Kidney epithelial cell (primary cell): ENCODE measurements at places on chromosomes 12 and 14.

GRCh38 chr12:25574761-25575160, 21.7 kb upstream of the LMNTD1 start:
- DNase-seq, result no peak

- no peak for DNase-seq
Observed at GRCh38 chr12:7782055-7782454, 7.1 kb upstream of the NANOG start.

GRCh38 chr12:120404271-120404670, 33.6 kb upstream of the COX6A1 start:
- DNase-seq, result no peak

GRCh38 chr12:119440803-119441360, 106.4 kb downstream of the CCDC60 start:
- DNase-seq, result no peak

DNA sequence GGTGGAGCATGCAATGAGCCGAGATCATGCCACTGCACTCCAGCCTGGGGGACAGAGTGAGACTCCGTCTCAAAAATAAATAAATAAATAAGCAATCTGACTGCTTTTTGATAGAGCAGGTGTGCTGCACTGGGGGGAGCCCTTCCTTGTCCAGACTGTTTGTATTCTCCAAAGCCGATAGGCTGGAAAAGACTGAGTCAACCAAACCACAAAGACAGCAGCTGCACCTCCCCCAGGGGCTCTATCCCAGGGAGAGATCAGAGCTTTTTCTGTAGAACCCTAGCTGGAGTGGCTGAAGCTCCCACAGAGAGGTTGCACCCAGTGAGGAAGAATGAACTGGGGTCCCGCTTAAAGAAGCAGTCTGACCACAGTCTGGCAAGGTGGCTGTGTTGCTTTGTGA, 45.8 kb upstream of the LALBA start:
- DNase-seq, result no peak

DNA sequence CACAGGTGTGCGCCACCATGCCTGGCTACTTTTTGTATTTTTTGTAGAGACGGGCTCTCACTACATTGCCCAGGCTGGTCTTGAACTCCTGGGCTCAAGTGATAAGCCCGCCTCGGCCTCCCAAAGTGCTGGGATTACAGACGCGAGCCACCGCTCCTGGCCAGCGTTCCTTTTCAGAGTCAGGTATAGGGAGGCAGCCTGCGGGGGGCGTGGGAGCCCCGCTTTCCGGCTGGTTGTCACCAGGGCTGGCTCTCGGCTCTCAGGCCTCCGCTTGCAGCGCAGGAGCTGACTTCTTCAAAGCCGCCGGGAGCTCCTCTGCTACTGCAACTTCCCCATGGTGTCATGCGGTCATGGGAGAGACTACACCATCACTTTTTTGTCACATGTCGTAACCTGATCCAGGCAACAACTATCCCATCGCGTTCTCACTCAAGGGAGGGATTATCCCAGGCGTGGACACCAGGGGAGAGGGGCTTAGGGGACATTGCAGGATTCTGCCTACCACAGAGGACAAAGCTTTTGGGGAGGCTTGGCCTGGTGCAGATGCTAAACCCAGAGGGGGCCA, 129.4 kb downstream of the SCARB1 start:
- DNase-seq, result no peak

GRCh38 chr14:61219673-61220072, 61.5 kb downstream of the TMEM30B start:
- no peak for DNase-seq

- no peak for DNase-seq
Observed at GRCh38 chr12:111404362-111405148, 1.2 kb upstream of the SH2B3 start.

- no peak for DNase-seq
Observed at GRCh38 chr12:71594214-71594948, 69.3 kb downstream of the ZFC3H1 start.

DNA sequence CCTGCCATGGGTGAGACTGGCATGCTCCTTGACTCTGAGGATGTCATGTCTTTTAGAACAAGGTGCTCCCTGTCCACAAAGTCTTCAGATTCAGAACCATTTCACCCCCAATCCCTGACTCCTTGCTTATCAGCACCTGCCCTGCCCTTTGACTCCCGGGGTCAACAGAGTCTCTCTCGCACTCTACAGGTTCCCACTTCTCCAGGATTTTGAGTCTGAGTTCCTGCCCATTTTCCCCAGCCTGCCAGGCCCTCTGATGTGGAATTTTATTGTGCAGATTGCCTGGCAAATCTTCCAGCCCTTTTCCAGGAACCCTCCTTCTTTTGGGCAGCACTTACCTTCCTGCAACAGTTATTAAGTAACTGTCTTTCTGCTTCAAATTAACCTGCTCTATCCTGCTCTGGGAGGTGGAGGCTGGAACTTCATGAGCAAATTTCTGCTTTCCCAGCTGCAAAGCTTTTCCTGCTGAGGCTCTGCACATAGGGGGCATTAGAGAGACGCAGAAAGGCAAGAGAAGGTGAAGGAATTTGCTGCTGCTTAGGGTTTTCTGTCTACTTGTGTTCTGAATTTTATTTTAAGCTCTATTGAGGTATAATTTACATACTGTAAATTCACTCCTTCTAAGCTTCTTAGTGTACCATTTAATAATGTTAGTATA, 259.1 kb downstream of the PCNX1 start:
- peak; percentile 35 for DNase-seq

DNA sequence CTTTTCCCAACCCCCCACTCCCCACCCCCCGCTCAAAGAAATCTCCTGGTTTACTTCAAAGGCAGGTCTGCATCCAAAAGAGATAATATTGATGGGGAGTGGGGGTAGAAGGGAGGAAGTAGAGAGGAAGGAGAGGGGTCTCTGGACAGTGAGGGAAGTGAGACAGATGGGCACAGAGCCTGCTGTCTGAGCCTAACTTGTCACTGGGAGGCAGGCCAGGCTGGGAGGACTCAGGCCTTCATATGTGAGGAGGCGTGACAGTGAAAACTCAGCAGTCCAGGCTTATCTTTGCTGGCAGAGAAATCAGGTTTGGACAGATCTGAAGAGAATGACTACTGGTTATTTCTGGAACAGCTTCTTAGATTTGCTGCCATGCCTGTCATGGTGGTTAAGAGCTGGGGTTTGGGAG, 192.3 kb downstream of the NUAK1 start:
- DNase-seq, result no peak

DNA sequence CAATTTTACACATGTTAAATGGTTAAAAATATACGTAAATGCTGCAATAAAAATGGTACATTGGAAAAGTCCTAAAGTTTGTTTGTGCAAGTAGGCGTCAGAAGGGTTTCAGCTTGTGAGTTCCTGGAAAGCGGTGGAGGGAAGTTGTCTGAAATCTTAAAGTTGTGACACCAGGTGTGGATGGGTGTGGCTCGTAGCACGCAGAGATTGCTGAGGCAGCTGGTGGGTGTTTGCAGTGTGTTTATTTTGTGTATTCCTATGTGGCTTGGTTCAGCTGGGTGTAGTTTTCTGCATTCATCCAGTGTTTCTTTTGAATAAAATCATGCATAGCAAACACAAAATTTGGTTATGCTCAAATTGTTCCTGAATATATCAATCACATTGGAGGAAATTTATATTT, 136.8 kb upstream of the TBX3 start:
- no peak for DNase-seq

DNA sequence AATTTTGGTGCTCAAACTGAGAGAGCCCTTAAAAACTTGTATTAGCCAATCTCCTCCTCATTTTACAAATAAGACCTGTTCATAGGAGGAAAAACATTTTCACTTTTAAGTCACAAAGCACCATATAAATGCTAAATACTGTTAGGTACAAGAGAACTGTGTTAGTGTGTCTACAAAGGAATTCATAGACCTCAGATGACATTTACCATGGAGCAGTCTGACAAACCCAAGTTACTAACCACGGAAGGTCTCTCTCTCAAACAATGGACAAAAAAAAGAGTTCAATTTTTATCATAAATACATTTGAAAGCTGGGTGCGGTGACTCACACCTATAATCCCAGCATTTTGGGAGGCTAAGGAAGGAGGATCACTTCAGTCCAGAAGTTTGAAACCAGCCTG, 10.0 kb downstream of the SBNO1 start:
- DNase-seq, result no peak

- DNase-seq, result no peak
Observed at GRCh38 chr12:3047961-3048360, 29.2 kb upstream of the TSPAN9 start.

DNA sequence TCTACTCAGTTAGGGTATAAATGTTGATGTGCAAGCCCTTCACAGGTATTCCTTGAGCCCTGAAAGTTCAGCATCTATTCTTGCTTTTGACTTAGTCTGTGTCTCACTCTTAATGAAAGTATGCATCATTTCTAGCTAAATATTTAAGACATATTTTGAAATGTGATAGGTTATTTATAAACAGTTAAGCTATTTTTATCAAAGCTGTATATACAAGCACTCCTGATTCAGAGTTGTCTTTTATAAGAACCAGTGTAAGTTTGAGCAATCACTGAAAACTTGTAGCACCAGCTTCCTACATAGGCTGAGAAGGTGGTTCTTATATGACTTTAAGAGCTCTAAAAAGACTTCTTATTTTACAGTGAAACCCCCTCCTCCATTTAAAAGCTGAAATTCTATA, 98.6 kb downstream of the MYF5 start:
- no peak for DNase-seq

DNA sequence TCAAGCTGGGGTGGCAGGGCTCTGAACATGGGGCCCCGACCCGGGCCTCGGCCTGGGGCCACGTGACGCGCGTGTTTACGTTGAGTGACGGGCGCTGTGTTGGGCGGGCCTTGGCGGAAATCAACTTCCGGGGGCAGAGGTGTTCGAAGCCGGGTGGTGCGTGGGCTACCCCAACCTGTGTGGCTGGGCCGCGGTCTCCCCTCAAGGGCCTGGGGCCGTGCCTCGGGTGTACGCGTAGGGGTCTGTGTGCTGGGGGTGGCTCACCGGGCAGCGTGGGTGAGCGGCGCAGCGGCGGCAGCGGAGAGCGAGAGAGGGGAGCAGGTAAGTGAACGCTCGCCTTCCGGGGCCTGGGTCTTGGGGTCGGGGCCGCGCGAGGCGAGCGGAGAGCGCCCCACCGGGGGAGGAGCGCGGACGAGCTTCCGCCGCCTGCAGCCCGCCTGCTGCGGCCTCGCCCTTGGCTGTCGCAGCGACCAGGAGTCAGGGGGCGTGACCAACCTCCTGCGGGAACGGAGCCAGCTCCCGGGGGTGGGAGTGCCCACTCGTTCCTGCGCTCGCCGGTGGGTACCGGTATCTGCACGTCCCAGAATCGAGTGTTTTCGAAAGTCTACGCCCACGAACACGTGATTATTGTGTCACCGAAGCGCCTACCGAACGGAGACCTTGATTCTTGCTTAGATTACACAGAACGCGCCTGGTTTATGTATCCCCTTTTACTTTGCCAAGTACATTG, at the start of gene CCDC91:
Gene CCDC91 (plus strand): TSS at position 136 of the 730 bp plus-strand sequence. CDS start 66,760 bp downstream, outside the sequence.
- peak; percentile 47 for DNase-seq

GRCh38 chr12:131348646-131349045, 362.2 kb upstream of the SFSWAP start:
- DNase-seq, result no peak

DNA sequence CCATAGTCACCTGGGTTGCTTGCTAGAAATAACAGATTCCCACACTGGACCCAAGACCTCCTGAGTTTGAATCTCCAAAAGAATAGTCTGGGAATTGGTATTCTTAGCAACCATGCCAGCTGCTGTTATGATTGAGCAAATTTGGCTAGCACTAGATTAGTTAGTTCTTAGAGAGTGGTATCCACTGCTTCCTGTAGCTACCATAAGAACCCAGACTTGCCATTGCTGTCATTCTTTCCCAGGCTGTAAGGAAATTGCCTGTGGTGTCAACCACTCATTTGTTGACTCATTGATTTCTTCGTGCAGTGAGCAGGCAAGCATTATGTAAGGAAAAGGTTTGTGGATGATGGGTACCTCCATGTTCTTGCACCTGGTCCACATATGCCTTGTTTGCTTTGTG, 201.8 kb upstream of the RGS6 start:
- DNase-seq, result no peak

DNA sequence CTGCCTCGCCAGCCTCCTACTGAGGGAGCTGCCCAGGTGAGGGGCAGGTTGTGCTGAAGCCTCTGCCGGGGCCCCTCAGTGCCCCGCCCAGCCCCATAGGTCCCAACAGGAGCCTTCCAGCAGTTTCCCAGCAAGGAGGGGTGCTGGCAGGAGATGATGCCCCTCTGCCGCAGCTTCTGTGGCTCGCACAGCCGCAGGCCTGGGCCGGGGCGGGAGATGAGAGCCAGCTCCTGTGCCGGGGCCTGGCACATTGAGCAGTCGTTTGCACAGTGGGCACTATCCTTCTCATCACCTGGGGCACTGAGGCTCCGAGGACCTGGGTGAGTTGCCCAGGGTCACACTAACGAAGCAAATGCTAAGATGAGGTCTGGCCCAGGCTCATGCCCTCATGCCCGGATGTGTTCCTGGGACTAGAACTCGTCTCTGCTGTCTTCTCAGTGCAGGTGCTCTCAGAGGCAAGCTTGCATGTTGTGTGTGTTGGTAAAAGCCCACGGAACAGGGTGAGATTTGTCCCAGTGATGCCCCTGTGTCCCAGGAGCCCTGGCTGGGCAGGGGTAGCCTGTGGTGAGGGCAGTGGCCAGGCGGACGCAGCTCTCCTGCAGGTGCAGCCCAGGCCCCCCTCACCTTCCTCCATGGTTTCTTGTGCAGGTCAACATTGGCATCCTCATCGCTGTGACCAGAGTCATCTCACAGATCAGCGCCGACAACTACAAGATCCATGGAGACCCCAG, 177.5 kb downstream of the ADGRD1 start:
- no peak for DNase-seq

DNA sequence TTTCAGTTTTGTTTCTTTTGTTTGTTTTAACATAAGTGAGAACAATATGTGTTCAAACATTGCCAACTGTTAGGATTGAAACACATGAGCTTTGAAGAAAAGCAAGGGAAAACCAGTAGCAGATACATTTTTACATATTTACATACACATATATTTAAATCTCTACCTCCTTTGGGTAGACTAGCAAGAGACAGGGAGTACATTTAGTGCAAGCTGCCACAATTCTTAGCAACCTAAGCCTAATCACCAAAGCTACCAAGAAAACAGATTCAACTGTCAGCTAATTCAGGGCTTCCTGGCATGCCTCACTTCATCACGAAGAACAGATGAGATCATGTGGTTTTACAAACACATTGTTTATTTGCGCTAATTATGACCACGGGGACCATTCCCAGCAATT, 143.1 kb downstream of the PRIMA1 start:
- no peak for DNase-seq
